ENCODE measurements at places on chromosomes 5 and 9.

GRCh38 chr9:136857581-136858412 is 5.7 kb downstream of the MAMDC4 start:
- DNase-seq = no peak

GRCh38 chr5:121031491-121031890 is 567.4 kb downstream of the PRR16 start:
- no peak for DNase-seq

DNA sequence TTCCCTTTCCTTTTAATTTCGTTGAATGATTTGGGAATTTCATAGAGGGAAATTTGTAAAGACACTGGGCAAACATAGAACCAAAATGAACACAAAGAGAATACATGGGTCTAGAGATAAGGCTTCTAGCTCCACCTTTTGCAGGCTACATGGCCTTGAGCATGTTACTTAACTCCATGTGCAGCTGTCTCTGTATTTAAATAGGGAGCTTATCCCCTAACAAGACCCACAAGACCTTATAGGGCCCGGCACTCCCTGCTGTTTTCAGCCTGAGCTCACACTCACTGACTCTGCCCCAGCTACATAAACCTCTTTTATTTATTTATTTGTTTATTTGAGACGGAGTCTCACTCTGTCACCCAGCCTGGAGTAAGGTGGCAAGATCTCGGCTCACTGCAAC is 30.6 kb upstream of the TLE1 start:
- DNase-seq = no peak

DNA sequence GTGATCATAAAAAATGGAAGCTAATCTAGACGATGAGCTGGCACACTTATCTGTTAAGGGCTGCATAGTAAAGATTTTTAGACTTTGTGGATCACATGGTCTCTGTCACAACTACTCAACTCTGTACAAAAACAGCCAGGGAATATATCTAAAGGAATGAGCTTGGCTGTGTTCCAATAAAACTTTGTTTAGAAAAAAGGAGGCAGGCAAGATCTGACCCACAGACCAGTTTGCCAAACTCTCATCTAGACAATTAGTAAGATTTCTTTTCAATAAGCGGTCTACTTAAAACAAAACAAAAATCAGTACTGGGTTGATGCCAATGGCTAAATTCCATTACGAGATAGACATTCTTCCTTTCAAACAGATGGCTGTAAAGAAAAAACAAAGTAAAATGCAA is 53.0 kb upstream of the RETREG1 start:
- no peak for DNase-seq

GRCh38 chr9:129671519-129671918 is 6.1 kb downstream of the PRRX2 start:
- DNase-seq = no peak

- no peak for DNase-seq
Observed at GRCh38 chr5:78727786-78728761, 79.5 kb upstream of the LHFPL2 start.
